ENCODE measurements at places on chromosomes 12 and 14.

GRCh38 chr14:91827746-91828145 is 39.6 kb downstream of the TC2N start:
- peak overlapping the region; percentile 14 for H3K4me3 ChIP-seq
- peaks cover 2% of the 10 kb centered on the region for H3K27me3 ChIP-seq
- H3K36me3 ChIP-seq = no peaks in the 10 kb centered on the region

GRCh38 chr12:94025068-94025467 is 123.3 kb upstream of the PLXNC1 start:
- H3K36me3 ChIP-seq = no peaks in the 10 kb centered on the region
- no peak overlapping the region for H3K27ac ChIP-seq
- peaks cover 2% of the 10 kb centered on the region for H3K27me3 ChIP-seq
- DNase-seq = no peak

DNA sequence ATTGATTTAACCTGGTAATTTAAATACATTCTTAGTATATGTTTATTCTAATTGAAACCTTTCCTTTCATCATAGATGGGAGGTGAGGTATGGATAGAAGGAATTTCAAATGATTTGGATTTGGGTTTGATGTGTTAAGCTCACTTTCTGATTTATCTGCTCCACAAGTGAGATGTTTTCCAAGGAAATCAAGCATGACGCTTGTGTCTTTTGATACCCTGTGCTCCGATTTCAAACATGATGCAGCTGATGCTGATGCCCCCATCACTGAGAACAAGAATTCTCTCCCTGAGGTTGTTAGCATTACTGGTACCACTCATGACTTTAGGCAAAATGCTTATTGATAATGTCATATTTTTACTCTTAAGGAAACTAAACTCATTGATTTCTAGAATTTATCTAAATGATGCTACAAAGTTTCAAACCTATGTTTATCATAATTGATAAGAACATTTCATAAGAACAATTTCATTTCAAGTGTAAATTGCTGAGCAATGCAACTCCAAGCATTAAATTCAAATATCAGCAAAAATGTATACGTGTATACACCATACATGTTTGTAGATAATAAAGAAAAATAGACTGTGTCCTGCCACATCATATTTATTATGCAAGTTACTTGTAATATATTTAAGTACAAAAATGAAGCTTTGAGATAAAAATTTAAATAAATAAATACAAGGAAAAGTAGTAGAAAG is 75.5 kb upstream of the LRIG3 start:
- no peak for DNase-seq
- H3K27ac ChIP-seq = no peak overlapping the region
- no peaks in the 10 kb centered on the region for H3K36me3 ChIP-seq
- H3K27me3 ChIP-seq = no peaks in the 10 kb centered on the region
- no peak overlapping the region for H3K4me3 ChIP-seq

- H3K27me3 ChIP-seq = peaks cover 13% of the 10 kb centered on the region
- H3K36me3 ChIP-seq = no peaks in the 10 kb centered on the region
- H3K4me3 ChIP-seq = no peak overlapping the region
- H3K27ac ChIP-seq = no peak overlapping the region
Measured at GRCh38 chr12:6070472-6071257, 53.8 kb downstream of the VWF start.

DNA sequence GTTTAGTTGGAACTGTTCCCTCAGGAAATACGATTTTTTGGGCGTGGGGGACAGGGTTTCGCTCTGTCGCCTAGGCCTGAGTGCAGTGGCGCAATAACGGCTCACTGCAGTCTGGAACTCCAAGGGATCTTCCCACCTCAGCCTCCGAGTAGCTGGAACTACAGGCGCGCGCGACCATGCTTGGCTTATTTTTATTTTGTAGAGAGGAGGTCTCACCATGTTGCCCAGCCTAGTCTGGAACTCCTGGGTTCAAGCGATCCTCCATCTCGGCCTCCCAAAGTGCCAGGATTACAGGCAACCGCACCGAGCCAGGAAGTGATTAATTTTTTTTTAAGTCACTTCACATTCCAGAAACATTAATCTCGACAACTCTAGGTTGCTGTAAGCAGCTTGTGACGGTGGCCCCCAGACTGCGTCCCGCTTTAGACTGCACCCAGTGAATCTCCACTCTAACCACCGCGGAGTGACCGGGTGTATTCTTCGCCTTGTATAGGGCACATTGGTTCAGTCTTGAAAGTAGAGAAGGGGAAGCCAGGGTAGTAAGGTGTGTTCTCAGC is 830 bp upstream of the MIS18BP1 start:
- peak; percentile 15 for DNase-seq
- peaks cover 5% of the 10 kb centered on the region for H3K36me3 ChIP-seq
- peak overlapping the region; percentile 94 for H3K4me3 ChIP-seq
- H3K27me3 ChIP-seq = peaks cover 8% of the 10 kb centered on the region
- peaks cover 44% of the 10 kb centered on the region for H3K4me1 ChIP-seq
- H3K27ac ChIP-seq = peak overlapping the region; percentile 93

DNA sequence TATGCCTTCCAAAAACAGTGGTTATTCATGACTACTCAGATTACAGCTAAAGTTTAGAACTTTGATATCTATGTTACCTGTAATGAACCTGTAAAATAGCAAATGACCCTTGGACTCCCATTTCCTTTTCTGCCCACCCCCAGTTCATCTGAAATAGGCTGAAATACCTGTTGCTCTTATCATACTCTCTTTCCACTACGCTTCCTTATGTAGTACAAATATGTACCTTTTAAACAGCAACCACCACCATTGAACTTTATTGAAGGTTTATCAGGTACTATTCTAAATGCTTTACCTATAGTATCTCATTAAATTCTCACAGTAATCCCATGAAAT is 239.7 kb downstream of the SSPN start:
- no peak overlapping the region for H3K4me3 ChIP-seq
- H3K27me3 ChIP-seq = no peaks in the 10 kb centered on the region
- no peaks in the 10 kb centered on the region for H3K4me1 ChIP-seq
- H3K36me3 ChIP-seq = peaks cover 8% of the 10 kb centered on the region
- H3K27ac ChIP-seq = no peak overlapping the region

DNA sequence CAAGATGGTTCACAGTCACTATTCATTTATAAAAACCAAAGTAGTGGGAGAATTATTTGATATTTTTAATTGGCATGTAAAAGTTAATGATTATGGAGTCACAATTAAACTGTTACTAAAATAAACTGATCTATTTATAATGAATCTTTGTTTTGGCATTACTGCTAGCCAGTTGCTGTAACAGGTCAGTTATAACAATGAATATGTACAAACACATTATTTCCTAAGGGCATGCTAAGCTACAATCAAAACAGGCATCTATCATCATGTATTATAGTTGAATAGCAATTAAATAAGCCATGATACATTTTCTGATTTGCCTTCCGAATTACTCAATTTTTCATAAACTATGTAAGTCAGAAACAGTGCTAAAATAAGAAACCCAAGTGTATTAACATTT is 518.3 kb downstream of the SLC16A7 start:
- no peak overlapping the region for H3K4me3 ChIP-seq
- peaks cover 2% of the 10 kb centered on the region for H3K27me3 ChIP-seq
- no peaks in the 10 kb centered on the region for H3K4me1 ChIP-seq
- no peak for DNase-seq

DNA sequence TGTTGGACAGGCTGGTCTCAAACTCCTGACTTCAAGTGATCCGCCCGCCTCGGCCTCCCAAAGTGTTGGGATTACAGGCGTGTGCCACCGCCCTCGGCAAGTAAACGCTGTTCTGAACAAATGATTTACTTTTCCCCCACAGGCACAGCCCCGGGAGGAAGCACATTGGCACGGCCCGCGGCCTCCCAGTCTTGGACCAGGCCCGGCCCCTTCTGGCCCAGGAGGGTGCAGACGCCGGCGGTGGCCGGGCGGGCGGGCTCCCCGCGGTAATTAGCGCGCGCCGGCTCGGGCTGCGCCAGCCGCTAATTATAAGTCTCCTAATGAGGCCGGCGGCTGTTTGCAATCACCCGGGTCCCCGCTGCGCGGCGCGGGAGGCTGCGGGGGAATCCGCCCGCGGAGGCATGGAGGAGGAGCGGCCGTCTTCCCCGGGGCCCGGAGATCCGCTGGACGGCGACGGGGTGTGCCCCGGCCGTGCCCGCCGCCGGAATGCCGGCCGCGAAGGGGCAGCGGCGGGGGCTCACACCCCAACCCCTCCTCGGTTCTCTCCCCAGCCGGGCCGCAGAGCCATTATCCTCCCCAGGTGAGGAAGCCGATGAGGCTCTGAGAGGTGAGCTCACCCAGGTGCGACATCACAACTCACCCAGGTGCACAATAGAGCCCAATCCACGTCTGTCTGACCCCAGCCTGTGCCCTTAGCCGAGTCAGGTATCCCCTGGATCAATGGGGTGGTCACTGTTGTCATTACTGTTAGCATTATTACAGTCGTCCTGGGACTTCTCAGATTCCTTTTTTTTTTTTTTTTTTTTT is 3.3 kb upstream of the POP5 start:
- H3K36me3 ChIP-seq = no peaks in the 10 kb centered on the region
- H3K4me1 ChIP-seq = peaks cover 40% of the 10 kb centered on the region
- peak overlapping the region; percentile 79 for H3K4me3 ChIP-seq
- peaks cover 21% of the 10 kb centered on the region for H3K27me3 ChIP-seq
- H3K27ac ChIP-seq = no peak overlapping the region
- peak; percentile 43 for DNase-seq
